ENCODE measurements at places on chromosomes 7 and 10.
A peak's percentile ranks its signal among the peaks of the same experiment; 100 is the strongest.

DNA sequence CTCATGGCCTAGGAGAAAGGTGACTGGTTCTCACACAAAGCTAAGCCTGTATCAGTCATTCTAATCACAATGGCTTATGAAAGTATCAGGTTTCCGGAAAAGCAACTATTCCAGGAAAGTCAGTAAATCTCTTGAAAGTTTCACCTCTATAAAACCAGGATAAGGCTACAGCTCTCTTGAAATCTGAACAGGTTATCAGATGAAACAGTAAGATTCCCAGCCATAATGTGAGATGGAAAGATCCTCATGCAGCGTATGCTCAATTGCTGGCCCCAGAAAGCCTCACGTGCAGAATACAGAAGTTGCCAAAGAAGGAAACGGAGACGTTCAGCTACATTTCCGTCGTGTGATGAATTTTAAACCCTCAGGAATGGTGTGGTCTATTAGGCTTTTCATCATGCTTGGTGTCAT is 90.0 kb downstream of the PFKFB3 start:
- DNase-seq, result no peak

DNA sequence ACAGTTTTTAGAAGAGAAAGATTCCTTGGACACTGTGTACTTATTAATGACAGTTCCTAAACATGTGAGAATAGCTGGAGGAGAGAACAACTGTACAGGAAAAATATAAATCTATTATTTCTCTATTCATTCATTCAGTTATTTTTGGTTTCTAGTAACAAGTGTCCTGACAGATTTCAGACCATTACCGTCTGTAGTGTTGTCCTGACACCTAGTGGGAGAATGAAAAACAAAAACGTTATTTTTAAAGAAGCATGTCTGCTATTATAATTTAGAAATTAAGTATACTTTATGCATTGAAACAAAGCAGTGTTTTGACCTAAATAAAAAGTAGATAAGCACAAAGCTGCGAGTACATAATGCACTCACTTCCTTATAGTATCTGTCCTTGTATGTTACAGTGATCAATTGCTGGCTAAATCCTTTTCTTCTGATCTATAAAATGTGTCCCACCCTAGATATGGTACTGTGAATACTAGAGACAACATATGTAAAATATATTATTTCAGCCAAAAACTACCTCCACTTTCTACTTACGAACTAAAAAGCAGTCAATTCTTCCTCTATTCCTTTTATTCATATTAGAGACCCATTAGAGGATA is 575.6 kb downstream of the ARL4A start:
- peak; percentile 10 for DNase-seq

GRCh38 chr10:4947635-4948596 is 15.3 kb upstream of the AKR1C1 start:
- DNase-seq, result no peak

DNA sequence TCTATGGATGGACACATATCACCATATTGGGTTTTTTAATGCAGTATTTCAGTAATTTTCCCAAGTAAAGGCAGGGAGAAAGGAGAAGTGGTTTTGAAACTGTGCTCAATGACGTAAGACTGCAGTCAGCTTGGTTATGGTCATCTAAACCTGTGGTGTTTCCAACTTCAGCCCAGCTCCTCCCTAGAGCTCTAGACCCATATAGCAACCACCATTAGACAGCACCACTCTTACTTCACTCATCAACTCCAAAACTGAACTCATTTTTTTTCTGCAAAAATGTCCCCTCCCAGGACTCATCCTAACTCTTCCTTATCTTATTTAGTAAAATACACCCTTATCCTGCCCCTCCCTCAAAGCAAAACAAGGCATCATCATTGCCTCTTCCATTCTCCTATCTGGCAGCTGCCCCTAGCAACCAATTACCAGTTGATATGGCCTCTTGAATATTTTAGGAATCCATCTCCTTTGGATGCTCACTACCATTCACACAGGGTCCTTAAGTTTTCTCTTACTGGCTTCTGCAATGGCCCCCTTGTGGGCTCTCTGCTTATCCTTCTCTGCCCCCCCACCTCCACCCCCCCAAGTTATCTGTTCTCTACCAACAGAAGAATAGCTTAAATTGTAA is 1.5 kb upstream of the RALA start:
- no peak for DNase-seq

DNA sequence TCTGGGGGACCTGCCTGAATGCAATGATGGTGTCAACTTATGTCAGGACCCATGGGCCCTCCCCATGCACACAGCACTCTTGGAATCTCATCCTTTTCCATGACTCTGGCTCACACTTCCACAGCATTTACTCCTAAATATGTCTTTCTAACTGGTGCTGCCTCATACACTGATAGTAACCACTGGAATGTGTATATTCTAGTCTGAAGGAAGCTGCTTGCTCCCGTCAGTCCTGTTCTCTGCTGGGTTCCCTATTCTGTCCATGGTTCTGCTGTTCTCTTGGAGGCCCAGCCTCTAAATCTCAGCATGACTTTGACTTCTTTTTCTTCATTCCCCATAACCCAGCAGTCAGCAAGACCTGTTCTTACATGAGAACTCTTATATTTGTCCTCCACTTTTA is 1055.1 kb downstream of the KCNMA1 start:
- DNase-seq, result no peak

DNA sequence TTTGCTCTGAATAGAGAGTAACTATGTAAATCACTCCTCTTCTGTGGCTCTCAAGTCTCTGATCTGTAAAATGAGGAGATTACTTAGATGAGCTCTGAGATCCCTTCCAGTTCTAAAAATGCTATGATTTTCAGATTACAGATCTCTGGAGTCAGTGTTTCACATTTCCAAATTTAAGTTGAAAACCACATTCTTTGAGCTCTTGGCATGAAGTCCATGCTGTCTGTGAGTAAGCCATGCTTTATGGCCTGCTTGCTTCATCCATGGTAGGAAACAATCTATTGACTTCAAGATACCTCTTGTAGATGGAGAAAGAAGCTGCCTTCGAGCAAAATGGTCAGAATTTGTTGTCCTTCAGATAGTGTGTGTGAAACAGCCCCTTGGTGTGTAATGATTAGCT is 64.9 kb downstream of the CELF2 start:
- DNase-seq, result no peak

- DNase-seq, result no peak
Observed at GRCh38 chr7:803243-803635, 29.0 kb upstream of the SUN1 start.

DNA sequence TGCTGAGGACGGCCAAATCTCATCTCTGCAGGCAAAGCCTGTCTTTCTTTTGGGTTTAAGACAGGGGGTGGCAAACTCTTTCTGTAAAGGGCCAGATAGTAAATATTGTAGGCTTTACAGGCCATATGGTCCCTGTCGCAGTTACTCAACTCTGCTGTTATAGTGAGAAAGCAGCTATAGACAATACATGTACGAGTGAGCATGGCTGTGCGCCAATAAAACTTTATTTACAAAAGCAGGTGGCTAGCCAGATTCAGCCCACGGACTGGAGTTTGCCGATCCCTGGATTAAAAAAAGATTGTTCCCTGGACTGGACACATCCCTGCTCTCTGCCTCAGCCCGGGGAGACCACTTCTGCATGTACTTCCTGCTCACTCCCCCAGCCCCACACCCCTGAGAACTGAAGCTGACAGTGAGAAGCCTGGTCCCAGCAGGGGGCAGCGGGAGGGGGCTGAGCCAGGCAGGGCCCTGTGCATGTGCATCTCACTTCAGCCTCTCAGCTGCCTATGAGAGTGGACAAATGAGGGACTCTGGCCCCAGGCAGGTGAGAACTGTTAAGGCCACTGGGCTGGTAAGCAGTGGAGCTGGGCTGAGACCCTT is 392.4 kb downstream of the PLXNA4 start:
- no peak for DNase-seq

- no peak for DNase-seq
Observed at GRCh38 chr7:7897949-7898515, 70.6 kb upstream of the GLCCI1 start.

- DNase-seq, result no peak
Observed at GRCh38 chr7:29043576-29043975, 85.4 kb upstream of the TRIL start.

GRCh38 chr10:113021268-113022040 is 71.4 kb downstream of the TCF7L2 start:
- no peak for DNase-seq

DNA sequence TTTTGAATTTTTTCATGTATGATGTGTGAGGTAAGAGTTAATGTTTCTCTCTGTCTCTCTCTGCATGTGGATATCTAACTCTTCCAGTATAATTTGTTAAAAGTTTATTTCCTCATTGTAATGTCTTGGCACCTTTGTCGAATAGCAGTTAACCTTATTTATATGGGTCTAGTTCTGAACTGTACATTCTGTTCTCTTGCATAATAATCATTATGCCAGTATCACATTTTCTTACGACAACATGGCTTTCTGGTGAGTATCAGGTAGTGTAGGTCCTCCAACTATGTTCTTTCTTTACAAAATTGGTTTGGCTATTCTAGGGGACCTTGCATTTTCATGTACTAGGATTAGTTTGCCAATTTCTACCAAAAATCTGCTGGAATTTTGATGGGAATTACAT is 337.0 kb upstream of the FZD8 start:
- DNase-seq, result no peak

- no peak for DNase-seq
Observed at GRCh38 chr7:84792231-84792893, 394.5 kb downstream of the SEMA3D start.

DNA sequence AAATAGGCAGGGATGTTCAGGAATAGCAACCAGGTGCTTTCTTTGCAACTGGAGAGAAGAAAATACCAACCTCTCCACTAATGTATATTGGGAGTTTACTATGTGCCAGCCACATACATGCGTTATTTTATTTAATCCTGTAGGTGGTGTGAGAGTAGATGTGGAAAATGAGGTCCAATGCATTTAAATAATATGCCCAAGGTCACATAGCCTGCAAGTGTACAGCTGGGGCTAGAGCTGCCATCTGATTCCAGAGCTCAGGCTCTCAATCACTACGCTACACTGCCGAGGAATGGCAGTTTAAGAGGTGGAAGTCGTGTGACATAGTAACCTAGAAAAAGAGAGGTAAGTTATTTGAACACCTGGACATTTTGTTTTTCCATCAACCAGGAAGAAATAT is 277.0 kb downstream of the EXOC4 start:
- DNase-seq, result peak; percentile 87

DNA sequence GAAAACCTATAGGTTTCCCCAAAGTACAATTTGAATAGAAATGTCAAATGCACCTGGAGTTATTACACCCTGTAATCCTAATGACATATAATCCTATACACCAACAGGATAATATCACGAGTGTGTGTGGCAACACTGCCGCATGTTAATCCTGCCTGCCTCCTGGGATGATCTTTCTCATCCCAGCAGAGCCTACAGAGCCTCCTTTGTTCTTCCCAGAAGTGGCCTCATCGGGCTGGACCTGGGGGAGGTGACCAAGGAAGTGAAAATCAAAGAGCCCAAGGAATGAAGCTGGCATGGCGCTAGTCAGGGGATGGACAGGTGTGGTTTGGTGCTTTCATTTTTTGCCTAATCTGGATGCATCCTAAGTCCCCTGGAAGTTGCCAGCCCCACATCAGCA is 29.5 kb upstream of the LEP start:
- DNase-seq, result no peak

GRCh38 chr7:34156336-34156735 is 251.0 kb downstream of the BMPER start:
- DNase-seq, result no peak

DNA sequence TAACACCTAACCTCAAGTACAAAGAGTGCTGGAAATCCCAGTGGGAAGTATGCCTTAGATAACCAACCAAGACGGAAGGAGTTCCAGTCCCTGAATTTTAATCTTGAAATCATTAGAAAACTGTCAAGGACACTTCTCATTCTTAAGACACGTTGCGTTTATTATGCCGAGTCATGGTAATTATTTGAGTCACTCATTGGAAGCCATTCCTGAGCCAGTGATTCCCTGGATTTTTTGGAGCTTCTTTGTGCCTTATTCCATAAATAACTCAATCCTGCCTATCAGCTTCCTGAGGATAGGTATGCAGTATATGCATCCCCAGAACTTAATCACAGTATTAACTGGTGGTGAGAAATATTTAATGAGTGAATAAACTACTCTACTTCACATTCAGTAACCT is 77.4 kb downstream of the PPP1R17 start:
- DNase-seq, result no peak

GRCh38 chr7:44793919-44794318 is 2.6 kb upstream of the PPIA start:
- no peak for DNase-seq

GRCh38 chr10:76858721-76859120 is 778.9 kb downstream of the KCNMA1 start:
- no peak for DNase-seq

DNA sequence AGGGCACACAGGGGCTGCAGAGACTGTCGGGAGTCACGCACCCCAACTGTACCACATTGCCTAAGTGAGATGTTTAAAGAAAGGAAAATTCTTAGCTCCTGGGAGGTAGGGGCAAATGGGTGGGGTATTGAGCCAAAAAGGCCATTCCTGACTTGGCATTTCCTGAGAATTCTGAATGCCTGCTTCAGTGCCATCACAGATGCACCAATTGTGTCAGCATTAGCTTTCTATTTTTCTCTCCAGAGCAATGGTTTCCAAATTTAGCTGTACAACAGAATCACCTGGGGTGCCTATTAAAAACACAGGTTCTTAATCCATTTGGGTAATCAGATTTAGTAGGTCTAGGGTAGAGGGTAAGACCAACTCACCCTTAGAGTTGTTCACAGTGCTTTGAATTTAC is 43.1 kb downstream of the LSMEM1 start:
- no peak for DNase-seq

DNA sequence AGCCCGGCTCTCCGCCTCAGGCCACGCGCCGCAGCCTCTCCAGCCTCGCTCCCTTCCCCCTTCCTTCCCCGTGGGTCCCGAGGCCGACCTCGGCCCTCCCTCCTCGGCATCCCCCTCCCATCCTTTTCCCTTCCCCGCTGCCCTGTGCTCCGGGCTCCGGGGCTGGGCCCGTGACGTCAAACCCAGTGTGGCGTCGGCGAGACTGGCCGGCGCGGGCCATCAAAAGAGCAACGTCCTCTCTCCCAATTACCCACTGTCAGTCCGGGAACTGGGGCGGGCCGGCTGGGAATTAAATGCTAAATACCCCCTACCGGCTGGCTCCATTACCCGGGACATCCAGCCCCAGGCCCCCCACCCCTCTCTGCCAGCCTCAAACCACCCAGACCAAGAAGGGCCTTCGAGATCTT is 2.6 kb upstream of the GATA3 start:
- no peak for DNase-seq

DNA sequence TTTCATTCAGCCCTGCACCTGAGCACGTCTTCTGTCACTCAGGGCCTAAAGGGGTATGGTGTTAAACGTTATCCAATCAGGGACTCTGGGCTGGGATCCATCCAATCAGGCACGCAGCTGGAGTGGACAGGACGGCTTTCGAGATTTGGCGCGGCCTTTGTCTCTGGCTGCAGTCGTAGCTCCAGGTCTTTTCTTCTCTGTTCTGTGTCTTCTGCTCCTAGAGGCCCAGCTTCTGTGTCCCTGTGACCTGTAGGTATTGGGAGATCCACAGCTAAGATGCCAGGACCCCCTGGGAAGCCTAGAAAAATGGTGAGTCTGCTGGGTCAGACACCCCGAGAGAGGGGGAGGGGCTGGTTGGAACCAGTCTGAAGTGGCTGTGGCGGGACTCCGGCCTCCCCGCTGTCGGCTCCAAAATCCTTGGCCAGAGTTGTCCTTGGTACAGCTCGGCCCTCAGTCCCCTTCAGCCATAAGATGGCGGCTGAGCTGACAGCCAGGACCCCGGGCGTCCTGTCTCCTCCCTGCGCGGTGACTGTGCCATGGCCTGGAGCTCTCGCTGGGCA is 11.7 kb upstream of the ZNF680 start:
- no peak for DNase-seq

- DNase-seq, result no peak
Observed at GRCh38 chr7:137147338-137147720, 196.2 kb downstream of the PTN start.

- DNase-seq, result peak; percentile 10
Observed at GRCh38 chr7:83937930-83938329, 256.7 kb downstream of the SEMA3A start.
